ENCODE measurements at places on chromosomes 5 and 9.

DNA sequence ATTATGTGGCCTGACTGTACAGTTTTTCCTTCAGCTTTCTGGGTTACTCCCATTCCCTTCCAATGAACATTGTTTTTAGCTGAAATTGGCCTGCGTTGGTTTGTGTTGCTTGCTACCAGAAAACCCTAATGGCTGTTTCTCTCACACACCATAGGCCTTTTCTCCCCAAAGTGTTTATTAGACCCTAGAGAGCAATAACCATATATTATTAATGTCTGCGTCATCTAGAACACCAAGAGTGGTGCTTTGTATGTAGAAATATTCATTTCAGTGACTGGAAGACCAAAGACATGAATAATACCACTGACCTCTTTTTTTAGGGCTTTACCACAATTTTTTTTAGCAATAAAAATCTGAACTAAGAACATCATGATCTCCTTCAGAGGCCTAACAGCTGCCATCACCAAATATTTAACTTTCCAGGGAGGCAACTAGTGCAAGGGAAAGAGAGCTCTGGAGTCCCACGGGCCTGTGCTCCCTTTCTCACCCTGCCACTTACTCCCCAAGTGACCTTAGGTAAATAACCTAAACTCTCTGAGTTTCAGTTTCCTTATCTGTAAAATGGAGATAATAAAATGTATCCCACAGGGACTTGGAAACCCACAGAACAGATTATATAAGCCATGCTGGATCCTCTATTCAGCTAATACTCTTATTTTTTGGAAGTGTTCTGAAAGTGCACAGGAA is 201.9 kb upstream of the ISL1 start:
- DNase-seq = no peak

GRCh38 chr9:11199335-11199734 is 586.5 kb upstream of the PTPRD start:
- DNase-seq = no peak

DNA sequence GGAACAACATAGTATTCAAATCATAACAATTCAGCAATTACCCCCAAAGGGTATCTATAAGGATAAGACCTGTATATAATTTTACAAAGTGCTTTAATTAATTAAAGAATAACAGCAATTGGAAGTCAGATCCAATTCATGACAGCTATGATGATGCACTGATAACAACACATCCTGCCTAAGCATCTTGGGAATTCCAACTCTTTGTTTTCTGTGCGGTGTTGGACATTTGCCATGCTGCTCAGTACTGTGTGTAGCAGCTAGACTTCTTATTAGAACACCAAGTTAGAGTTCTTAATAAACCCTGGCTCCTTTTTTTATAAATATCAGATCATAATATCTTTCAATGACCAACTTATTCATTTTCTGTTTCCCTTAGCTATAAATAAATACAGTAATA is 209.0 kb downstream of the SEC61B start:
- no peak for DNase-seq

GRCh38 chr5:131305138-131305689 is 41.4 kb downstream of the CDC42SE2 start:
- no peak for DNase-seq

DNA sequence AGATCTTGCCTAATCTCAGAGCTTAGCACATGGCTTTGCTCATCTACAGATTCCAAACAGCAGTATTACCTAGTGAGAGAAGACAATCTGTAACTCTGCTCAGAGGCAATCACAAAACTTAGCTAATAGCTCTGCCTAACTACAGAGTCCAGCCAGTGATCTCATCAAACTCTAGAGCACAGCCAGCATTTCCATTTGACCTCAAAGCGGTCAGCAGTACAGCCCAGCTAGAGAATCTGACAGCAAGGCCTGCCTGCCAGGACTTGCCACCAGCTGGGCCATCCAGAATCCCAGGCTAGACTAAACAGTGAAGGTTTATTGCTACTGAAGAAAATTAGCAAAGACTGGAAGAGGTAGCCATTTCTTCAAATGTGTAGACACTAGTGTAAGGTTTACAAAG is 217.9 kb upstream of the VLDLR start:
- DNase-seq = no peak

All from hematopoietic multipotent progenitor cell treated with erythropoietin and hydrocortisone succinate and interleukin-3 and kit ligand, for 8 days (in vitro differentiated cells).